ENCODE measurements at places on chromosomes 7 and 10.

DNA sequence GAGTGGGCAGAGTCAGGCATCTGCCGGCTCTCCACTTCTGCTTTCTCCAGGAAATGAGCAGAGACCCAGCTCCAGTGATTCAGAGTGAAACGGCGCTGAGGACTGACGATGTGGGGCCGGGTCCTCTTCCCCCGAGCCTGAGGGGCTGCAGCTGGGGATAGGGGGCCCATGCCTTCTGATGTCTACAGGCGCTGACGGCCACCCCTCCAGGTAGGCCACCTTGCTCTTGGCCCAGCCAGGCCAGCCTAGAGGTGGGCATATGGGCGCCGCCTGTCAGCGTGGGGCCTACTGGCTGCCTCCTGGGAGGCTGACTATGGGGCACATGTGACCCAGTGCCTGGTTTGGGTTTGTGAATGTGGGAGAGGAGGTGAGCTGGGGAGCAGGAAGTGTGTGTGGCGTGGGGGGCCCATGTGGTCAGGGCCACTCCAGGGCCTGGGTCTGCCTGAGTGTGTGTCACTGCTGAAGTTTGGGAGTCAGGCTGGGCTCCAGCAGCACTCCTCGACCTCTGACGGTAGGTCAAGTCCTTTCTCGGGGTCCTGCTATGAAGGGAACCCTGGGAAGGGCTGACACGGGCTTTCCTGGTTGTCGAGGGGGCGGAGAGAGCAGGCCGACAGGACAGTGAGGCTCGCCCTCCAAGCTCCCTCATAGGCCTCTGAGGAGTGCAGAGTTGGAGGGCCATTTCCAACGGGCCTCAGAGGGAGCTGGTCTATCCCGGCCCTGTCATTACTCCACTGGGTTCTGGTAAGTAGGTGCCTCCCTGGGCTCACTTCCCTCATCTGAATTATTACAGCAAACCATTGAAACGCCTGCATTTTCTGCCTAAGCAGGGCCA lies at the start of gene WDFY4:
WDFY4 (plus strand) TSS at position 82 of the 832 bp plus-strand sequence. CDS start 24,860 bp downstream, outside the sequence.
- no peak for DNase-seq

DNA sequence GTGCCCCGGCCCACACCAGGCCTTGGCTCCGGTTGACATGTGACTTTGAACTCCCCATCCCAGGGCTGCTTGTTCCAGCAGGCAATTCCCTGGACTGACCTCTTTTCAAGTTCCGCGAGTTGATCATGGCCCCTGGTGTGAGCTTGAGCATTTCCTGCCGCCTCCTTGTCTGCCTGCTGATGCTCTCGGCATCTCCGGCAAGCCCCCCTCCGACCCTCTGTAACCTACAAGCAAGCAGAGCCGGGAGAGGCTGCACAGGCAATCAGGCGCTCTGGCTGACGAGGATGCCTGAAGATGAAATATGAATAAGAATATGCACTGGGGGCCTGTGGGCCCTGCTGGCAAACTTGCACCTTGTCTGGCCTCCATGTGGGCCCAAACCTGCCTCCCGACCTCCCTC lies 304.9 kb upstream of the MKI67 start:
- no peak for DNase-seq

DNA sequence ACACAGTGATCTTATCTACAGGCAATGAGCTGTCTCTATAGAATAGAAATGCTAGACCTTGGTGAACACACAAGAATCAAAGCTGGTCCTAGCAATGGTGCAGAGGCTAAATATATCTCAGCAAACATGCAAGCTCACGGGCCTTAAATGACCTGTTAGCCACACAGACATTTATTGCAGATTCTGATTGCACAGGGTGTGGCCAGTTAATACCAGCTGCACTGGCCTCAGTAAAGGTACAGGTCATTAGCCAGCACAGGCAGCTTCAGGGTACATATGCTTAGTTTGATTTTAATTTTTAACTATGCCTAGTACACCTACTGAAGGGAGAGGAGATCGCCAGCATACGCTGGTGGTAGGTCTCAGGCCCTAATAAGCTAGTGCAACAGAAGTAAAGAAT lies 265.4 kb upstream of the DGKB start:
- no peak for DNase-seq

GRCh38 chr10:6144406-6145165 lies 55.8 kb downstream of the RBM17 start:
- no peak for DNase-seq

GRCh38 chr7:97006816-97007582 lies 1.6 kb downstream of the DLX6 start:
- no peak for DNase-seq

- DNase-seq: no peak
Measured at GRCh38 chr10:48759113-48759901, 74.6 kb downstream of the WDFY4 start.

GRCh38 chr10:2929480-2930258 lies 137.7 kb upstream of the PFKP start:
- no peak for DNase-seq
